ENCODE measurements at places on chromosomes 5 and 9. TPM values are rescaled to one million over a fixed set of nuclear protein-coding genes. Genes with fewer than 3 reads are reported as not detected.

NACC2 gene
- total RNA-seq = 29.2 TPM

FAM219A gene
- total RNA-seq = 5.9 TPM

SLC1A1 gene
- total RNA-seq = 38.7 TPM

CNTFR gene
- not detected for total RNA-seq

SIL1 gene
- 83.8 TPM for total RNA-seq

MLANA gene
- total RNA-seq = not detected

IFNA21 gene
- total RNA-seq = not detected
